Suppressor macrophage treated with lipopolysaccharide for 1 hour (primary cell): ENCODE measurements at places on chromosomes 5 and 9.
A peak's percentile ranks its signal among the peaks of the same experiment; 100 is the strongest.

DNA sequence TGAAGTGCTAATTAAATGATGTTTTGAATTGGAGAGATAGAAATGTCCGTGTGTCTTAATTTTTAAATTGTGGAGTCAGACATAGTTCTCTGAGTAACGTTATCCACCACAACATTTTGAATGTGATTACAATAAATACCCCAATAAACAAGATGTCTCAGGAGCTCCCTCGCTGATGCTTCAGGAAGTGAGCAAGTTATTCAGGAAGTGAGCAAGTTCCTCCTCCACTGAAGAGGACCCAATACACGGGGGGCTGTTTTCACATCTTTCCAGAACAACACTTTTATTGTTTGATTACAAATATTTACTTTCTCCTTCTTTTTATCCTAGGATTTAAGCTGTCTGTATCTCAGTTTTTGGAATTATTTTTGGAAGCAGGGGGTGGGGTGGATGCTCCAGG, 363.8 kb downstream of the LRRC70 start:
- DNase-seq: no peak

- no peak for DNase-seq
Observed at GRCh38 chr9:74498621-74499095, 1.5 kb downstream of the RORB start.

DNA sequence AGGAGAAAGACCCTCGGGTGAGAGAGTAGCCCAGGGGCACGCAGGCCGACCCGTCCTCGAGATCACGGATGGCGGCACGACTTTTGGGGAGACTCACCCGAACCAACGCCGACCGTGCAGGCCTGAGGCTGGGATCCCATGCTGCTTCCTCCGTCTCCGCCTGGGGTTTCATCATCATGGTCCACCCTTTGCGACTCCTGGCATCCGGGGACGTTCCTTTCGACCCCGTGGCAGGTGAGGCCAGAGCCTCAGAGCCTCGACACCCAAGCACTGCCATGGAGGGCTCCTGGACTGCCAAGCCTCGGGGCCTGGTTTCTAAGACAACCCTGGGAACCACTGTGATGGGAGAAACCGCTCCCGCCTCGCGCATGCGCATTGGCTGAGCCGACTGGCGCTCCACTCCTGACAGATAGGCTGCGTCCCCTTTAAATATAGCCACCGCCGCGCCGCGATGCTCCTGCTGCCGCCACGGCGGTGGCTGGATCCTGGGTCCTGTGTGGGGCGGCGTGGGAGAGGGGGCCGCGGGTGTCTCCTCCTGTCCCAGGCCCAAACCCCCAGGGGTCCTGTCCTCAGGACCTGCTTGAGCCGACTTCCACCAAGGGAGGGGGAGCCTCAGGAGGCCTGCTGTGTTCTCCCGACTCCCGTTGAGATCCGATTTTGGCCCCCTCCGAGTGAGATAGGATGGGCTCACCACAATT, 481.6 kb downstream of the SPATA31A7 start:
- DNase-seq: no peak

GRCh38 chr9:109604781-109605180, 106.7 kb upstream of the PTPN3 start:
- DNase-seq: peak; percentile 1

- no peak for DNase-seq
Observed at GRCh38 chr5:27290172-27290571, 251.8 kb upstream of the CDH9 start.

DNA sequence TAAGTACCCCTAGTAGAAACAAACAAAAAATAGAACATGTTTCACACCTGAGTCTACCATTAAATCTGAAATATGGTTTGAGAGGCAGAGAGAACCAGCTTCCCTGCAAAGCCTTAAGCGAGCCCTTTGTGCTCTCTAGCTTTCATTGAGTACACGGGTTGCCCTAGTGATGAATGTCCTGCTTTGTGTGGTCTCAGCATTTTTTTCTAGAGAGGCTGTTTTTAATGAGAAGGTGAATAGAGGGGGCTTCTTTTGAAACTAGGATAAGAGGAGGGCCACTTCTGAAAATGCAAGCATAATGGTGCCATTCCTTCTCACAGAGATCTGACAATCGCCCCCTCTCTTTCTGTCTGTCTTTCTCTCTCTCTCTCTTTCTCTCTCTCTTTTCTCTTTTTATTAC, 131.3 kb downstream of the MACIR start:
- DNase-seq: no peak

- no peak for DNase-seq
Observed at GRCh38 chr5:32933692-32934091, 222.6 kb downstream of the NPR3 start.

DNA sequence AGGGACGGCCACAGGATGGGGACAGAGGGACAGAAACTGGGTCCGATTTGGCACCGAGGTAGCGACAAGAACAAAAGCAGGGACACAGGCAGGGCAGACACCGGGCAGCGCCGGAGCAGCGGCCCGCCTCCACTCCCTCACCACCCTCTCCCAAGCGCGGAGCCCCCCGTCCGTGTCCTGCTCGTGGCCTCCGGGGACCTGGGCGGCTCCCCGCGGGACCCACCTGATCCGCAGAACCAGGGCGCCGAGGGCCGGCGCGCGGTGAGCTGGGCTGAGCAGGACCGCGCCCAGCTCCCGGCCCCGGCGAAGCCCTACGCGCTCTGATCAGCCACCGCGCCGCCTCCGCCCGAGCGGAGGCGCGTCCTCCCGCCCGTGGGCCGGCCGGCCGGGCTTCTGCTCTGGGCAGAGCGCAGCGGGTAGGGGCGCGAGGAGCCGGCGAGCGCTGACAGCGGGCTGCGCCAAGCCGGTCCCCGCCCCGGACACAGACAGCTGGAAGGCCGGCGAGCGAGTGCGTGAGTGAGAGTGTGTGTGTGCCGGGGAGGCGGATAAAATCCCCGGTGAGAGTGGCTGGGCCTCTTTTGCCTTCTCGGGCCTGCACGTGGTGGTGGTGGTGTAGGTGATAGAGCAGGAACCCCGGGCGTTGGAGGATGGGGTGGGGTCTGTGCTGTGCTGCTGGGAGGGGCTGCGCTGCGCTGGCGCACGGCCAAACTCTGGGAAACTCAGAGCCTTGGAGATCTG, at the start of gene GGTA1:
TSS of gene GGTA1 (minus strand) at position 418 of the 738 bp plus-strand sequence. CDS start 31,922 bp downstream, outside the sequence.
- peak; percentile 87 for DNase-seq

DNA sequence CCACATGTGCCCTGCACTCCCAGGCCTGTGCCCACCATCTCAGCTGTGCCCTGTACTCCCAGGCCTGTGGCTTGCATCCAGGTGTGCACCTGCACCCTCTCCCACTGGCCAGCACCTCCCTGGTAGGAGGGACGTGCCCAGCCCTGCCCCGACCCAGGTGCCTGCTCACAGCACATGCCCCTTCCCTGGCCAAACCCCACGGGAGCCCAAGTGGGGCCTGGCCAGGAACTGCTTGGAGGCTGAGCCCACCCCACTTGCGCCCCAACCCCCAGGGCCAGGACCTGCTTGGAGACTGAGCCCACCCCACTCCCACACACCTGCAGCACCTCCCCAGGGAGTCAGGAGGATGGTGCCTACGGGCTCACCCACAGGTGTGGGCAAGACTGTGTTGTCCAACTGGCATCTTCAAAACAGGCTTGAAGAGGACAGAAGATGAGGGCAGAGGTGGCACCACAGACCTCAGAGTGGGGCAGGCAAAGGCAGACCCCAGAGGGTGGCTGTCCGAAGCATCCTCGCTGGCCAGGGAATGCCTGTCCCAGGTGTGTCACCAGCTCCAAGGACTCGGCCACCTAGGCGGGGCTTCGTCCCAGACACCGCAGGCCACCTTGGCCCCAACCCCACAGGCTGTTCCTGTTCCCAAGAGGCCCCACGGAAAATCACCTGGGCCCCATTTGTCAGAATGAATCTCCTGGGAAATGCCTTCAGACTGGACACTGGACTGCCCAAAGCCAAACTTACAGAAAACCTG, 10.8 kb downstream of the ZDHHC11B start:
- DNase-seq: no peak

DNA sequence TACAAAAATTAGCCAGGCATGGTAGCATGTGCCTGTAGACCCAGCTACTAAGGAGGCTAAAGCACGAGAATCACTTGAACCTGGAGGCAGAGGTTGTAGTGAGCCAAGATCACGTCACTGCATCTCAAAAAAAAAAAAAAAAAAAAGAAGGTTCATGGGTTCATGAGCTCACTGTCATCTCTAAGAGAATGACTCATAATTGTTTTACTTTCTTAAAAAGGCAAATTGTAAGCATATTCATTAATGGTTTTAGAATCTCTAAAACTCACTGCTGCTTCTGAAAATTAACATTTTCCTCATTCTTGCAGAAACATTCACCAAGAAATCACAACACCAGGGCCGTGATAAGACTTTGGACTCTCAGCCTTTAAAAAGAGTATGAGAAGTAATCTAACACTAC, 103.6 kb downstream of the GNA14 start:
- DNase-seq: no peak

- DNase-seq: no peak
Observed at GRCh38 chr5:80143491-80143890, 108.3 kb downstream of the THBS4 start.

DNA sequence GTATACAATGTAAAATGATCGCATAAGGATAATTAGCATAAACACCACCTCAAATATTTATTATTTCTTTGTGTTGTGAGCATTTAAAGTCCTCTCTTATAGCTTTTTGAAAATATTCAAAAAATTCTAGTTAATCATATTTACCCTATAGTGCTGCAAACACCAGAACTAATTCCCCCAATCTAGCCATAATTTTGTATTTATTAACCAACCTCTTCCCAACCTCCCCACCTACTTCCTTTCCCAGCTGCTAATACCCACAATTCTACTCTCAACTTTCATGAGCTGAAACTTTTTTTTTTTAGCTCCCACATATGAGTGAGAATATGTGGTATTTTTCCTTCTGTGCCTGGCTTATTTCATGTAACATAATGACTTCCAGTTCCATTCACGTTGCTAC, 317.8 kb upstream of the ATP10B start:
- no peak for DNase-seq

- no peak for DNase-seq
Observed at GRCh38 chr5:24351285-24351684, 293.5 kb downstream of the CDH10 start.

- no peak for DNase-seq
Observed at GRCh38 chr9:114249424-114250234, 73.3 kb upstream of the ORM1 start.

GRCh38 chr5:24353611-24354010, 291.2 kb downstream of the CDH10 start:
- no peak for DNase-seq

DNA sequence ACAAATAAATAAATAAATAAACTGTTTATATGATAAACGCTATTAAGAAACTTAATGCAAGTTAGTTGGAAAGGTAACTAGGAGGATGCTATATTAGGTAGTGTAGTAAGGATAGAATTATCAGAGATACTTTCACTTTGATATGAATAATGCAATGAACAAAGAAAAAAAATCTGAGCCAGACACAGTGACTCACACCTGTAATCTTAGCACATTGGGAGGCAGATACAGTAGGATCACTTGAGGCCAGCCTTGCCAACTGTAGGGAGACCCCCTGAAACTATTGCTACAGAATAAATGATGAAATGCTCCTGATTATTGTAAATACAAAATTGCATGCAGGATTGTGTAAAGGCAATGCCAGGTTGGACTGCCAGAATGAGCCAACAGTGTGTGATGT, 109.2 kb downstream of the ANXA2R start:
- no peak for DNase-seq

- no peak for DNase-seq
Observed at GRCh38 chr5:108386345-108387061, 4.6 kb upstream of the FBXL17 start.
